Hematopoietic multipotent progenitor cell treated with erythropoietin and hydrocortisone succinate and interleukin-3 and kit ligand, for 15 days (in vitro differentiated cells): ENCODE measurements at places on chromosomes 6 and 20.

DNA sequence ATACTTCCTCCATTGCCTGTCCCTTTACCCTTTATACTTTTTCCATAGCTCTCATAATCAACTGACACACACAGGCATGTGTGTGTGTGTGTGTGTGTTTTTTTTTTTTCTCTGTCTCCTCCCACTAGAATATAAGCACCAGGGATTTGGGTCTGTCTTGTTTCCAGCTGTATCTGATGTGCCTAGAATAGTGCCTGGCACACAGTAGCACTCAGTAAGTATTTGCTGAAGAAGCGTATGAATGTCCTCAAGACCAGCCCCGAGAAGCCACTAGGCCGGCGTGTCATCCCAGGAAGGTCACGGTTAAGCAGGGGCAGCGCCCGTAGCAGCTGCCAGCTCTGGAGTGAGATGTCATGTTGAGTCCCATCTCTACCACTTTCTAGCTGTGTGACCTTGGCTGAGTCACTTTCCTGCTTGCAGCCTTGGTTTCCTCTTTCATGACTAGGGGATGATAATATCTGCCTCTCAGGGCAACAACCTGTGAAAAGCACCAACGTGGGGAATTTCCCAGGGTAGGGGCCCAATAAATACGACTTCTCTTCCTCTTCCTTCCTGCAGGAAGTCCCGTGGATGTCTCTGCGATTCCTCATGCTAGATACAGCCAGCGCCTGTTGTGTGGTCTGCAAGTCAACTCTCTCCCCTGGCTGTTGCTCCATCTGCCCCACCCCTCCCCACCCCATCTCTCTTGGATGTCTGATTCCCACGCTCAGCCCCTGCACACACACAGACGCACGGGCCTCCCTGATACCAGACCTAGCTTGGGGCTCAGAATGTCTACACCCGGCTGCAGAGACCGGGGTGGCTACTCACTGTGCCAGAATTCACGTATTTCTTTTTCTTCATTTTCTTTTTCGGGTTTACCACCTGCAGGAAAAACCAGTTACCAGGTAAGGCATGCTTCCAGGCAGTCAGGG is 58.1 kb downstream of the RAB44 start:
- DNase-seq, result no peak

- peak; percentile 30 for DNase-seq
Observed at GRCh38 chr6:33091957-33092356, 16.2 kb downstream of the HLA-DPB1 start.

DNA sequence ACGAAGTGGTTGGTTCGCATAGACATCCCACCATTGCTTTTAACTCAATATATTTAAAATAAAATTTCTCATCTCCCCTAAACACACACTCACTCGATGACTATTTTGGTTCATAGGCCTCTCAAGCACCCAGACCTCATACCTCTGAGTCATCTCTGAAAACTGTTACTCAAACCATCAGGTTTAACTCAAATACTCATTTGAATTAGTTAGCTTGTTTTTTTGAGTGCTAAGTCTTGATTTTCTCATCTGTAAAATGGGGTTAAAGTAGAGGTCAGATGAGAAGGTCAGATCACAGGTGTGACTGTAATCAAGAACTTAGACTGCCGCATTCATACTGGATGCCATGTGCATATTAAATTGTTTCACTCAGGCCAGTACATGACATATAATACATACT is 243.9 kb upstream of the TENT5A start:
- no peak for DNase-seq

GRCh38 chr6:31197559-31198305 is 27.2 kb upstream of the POU5F1 start:
- peak; percentile 93 for DNase-seq

GRCh38 chr6:167817729-167818128 is 9.0 kb upstream of the AFDN start:
- DNase-seq, result no peak

DNA sequence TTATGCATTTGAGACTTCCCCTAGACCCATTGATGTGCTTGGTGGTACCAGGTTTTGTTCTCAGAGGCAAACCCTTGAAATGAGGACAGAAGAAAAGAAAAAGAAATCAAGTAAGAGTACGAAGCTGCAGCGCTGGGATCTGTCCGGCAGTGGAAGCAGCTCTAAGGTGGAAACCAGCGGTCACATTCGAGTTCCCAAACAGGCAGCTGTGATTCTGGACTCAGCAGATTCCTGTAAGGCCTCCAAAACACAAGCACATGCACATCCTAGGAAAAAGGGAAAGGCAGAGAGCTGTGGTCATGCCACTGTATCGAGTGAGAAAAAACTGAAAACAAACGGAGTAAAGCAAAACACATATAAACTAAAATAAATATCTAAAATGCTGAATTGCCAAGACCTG is 4.5 kb downstream of the FAM217B start:
- DNase-seq, result no peak

DNA sequence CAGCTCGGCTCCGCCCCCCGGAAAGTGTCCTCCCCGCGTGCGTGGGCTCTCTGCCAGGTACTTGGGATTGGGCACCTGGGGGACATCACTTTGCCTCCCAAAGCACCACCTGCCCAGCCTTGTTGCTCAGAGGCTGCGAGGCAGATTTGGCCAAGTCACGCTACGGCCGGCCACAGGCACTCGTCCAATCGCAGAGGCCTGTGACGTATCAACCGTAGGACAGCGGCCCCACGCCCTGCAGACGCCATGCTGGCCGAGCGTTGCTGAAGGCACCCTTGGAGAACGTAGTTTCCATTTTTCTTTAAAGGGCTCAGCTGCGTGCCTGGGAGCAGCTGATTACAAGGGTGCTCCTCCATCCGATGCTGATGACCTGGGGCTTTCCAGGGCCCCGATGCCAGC is 3.1 kb downstream of the NTSR1 start:
- DNase-seq, result no peak

- DNase-seq, result peak; percentile 2
Observed at GRCh38 chr6:137136065-137136464, 37.4 kb downstream of the IL22RA2 start.

GRCh38 chr20:16476032-16476431 is 97.2 kb downstream of the KIF16B start:
- peak; percentile 22 for DNase-seq

- DNase-seq, result no peak
Observed at GRCh38 chr6:111845441-111845871, 27.8 kb downstream of the FYN start.
